Cortex of kidney (tissue), 1 donor: ENCODE measurements at places on chromosomes 6 and 20.

DNA sequence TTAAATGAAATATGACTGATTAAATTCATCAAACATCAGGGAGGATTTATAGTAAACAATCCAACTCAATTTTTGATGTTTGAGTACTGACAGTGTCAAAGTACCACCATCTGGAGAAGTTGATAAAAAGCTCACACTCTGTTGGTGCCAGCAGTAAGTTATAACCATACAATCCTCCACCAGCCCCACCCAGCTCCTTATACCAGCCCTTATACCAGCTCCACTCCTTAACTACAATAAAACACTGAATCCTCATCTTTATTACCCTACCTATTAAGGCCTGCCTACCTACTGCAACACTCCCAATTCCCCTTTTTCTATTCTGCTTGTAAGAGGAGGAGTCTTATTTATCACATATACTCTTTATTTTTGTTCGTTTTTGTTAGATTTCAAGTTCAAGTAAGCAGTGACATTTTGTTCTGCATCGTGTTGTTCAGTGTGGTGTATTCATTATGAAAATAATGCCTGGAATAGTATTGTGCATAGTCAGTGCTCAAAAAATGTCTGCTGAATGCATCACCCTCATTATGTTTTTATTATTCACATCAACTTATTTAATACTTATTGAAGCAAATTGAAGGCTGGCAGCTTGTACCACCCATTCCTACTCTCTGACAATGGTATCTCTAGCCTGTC, 954.7 kb upstream of the ADGRB3 start:
- DNase-seq: no peak

DNA sequence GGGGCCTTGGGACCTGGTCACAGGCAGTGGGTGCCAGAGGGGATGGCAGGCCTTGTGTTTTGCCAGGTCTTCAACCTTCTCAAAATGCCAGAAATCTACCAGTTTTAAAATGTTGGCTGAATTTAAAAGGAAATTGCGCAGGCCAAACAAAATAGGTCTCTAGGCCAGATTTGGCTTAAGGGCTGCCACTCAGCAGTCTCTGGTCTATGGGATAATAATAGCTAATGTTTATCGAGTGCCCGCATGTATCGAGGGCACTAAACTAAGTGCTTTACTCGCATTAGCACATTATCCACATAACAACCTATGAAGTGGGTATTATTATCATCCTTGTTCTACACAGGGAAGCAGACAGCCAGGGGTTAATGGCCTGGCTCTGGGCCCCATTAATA, 11.0 kb downstream of the E2F3 start:
- DNase-seq: no peak

GRCh38 chr20:57458400-57459160, 66.4 kb downstream of the CTCFL start:
- DNase-seq: no peak

DNA sequence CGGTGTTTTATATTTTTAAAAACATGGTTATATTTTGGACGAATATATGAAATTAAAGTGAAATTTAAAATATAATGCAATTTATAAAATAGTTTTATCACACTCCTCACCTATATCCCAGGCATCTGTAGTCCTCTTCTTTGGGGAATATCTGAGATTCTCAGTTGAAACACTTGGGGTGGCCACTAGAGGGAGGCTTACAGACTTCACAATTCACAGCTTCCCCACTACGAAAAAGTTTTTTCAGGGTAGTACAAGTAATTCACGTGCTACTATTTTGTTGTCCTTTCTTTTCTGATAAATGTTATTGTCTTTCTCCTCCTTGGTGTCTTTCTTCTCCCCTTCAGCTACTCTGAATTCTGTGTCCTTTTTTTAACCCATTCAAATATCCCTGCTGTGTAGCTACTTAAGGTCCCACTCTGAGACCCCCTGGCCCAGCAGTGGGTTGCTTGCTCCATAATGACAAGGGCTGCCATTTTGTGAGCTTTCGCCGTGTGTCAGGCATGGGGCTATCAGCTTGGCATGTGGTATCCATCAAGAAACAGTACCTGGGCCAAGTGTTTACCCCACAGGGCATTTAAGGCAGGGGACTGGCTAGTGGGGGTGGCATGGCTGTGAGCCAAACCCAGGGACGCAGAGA, 43.6 kb upstream of the PHACTR3 start:
- no peak for DNase-seq

GRCh38 chr6:38806271-38806670, 91.2 kb downstream of the DNAH8 start:
- no peak for DNase-seq

DNA sequence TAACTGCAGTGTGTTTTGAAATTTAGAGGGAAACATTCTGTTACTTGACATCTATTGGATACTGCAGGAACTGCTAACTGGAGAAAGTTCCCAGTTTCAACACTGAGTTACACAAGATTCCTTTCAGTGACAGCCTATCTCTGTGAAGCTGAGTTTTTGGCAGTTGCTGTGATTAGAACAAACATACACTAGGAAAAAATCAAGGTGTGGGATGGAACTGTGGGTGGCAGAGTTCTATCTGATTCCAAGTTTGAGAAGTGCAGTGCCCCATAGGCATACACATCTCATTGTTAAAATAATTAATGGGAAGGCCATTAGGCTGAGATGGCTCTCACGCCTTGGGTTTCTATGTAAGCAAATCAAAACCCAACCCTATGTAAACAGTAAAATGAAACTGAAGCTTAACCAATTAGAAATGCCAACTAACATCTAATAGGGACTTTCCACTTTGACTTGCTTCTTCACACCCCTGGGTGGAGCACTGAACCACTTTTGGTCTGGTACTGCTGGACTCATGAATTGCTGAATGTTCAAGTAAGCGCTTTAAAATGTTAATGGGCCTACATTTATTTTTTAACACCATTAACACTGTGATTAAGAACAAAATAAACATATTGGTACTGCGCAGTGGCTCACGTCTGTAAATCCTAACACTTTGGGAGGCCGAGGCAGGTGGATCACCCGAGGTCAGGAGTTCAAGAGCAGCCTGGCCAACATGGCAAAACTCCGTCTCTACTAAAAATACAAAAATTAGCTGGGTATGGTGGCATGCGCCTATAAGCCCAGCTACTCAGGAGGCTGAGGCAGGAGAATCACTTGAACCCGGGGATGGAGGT, 55.2 kb upstream of the TBC1D7 start:
- no peak for DNase-seq

GRCh38 chr6:53498649-53499048, 46.3 kb downstream of the GCLC start:
- DNase-seq: no peak

DNA sequence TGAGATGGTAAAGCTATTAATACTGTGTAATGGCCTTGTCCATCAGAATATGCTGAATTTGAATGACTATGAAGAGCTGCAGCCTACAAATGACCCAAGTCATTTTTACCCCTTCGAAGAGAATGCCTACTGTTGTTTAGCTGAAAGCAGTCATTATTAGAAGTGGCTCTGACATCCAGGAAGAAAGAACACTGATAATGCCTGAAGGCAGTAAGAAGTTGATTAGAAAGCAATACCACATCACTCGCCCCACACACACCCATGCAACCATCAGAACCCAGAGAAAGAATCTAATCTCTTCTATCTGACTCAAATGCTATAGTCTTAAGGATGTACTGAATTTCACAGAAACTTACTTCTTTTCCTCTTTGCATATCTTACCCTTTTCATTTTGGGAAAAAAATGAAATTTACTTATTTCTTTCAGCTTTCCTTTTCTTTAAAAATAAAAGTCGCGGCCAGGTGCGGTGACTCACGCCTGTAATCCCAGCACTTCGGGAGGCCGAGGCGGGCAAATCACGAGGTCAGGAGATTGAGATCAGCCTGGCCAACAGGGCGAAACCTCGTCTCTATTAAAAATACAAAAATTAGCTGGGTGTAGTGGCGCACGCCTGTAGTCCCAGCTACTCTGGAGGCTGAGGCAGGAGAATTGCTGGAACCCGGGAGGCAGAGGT, 61.0 kb downstream of the ARHGAP18 start:
- DNase-seq: no peak

DNA sequence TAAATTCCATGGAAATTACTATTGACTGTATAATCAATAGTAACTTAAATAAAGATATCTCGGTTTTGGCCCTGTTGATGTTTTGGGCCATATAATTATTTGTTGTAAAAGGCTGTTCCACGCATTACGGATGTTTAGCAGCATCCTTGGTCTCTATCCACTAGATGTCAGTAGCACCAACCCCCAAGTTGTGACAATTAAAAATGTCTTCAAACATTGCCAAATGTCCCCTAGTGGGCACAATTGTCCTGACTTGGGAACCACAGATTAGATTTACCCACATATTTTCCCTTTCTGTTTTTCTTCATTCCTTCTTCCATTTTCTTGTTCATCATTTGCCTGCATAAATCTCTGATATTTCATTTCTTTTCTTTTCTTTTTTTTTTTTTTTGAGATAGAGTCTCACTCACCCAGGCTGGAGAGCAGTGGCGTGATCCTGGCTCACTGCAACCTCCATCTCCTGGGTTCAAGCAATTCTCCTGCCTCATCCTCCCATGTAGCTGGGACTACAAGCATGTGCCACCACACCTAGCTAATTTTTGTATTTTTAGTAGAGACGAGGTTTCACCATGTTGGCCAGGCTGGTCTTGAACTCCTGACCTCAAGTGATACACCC, 13.6 kb upstream of the WFDC8 start:
- no peak for DNase-seq
